Smooth muscle cell of bladder (primary cell): ENCODE measurements at places on chromosomes 12 and 14. TPM values are rescaled to one million over a fixed set of nuclear protein-coding genes. Genes with fewer than 3 reads are reported as not detected.

C3AR1 gene
- 0.14 and 0.18 TPM in 2 replicates for total RNA-seq

PYGL gene
- total RNA-seq, result 78.5 and 100 TPM in 2 replicates

EXOC5 gene
- 27.7 and 45.9 TPM in 2 replicates for total RNA-seq

USP44 gene
- 6.0 and 13.8 TPM in 2 replicates for total RNA-seq

AHNAK2 gene
- total RNA-seq, result 59.3 and 96.1 TPM in 2 replicates

DPY19L2 gene
- 1.8 and 3.8 TPM in 2 replicates for total RNA-seq

GPR84 gene
- 0.09 TPM in 1 of 2 replicates, not detected in the other for total RNA-seq

KLRG1 gene
- 0.28 and 0.65 TPM in 2 replicates for total RNA-seq

ULK1 gene
- 7.1 and 10.4 TPM in 2 replicates for total RNA-seq

GABARAPL1 gene
- 71.4 and 77.6 TPM in 2 replicates for total RNA-seq

SDR9C7 gene
- total RNA-seq, result under 0.01 TPM in 1 of 2 replicates, not detected in the other

POC1B gene
- 13.5 and 13.7 TPM in 2 replicates for total RNA-seq

TAS2R46 gene
- total RNA-seq, result 1.3 and 1.8 TPM in 2 replicates

DPPA3 gene
- total RNA-seq, result not detected in 2 replicates

PARPBP gene
- total RNA-seq, result 3.8 and 4.9 TPM in 2 replicates

TMEM233 gene
- total RNA-seq, result 0.14 and 0.37 TPM in 2 replicates

LALBA gene
- not detected in 2 replicates for total RNA-seq

SCNN1A gene
- total RNA-seq, result under 0.01 and 0.37 TPM in 2 replicates

LRTM2 gene
- not detected in 2 replicates for total RNA-seq

C12orf43 gene
- 9.7 and 13.3 TPM in 2 replicates for total RNA-seq
